ENCODE measurements at places on chromosomes 11 and 22. TPM values are rescaled to one million over a fixed set of nuclear protein-coding genes. Genes with fewer than 3 reads are reported as not detected.

Gene PANX2
- total RNA-seq = 0.59 TPM

Gene MMP7
- total RNA-seq = not detected

Gene MFRP
- not detected for total RNA-seq

Gene SAA4
- total RNA-seq = not detected

Gene BBS1
- 52.5 TPM for total RNA-seq

Gene WNT11
- total RNA-seq = not detected

Gene USH1C
- not detected for total RNA-seq

Gene F2
- not detected for total RNA-seq

Gene BAIAP2L2
- 0.96 TPM for total RNA-seq

Gene OR6A2
- total RNA-seq = 0.10 TPM

Gene NXPE4
- not detected for total RNA-seq

Gene CPSF7
- total RNA-seq = 165 TPM

Gene CHRM1
- total RNA-seq = not detected

Gene DDIAS
- 1.7 TPM for total RNA-seq

Gene PLA2G3
- total RNA-seq = not detected

DNA sequence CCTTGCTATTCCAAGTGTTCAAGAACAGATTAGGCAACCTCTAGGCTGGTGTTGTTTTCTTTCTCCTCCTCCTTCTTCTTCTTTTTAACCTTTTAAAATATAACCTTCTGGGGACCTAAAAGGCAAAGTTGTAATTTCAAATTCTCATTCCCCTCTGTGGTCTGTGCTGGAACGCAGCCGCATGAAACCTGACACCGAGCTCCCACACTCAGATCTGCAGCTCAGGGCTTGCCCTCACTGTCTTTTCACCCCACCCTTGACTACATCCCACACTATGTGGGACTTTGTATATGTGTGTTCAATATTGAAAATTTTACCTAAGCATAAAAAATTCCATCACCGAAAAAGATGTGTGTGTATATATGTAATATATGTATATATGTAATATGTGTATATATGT, 62.0 kb upstream of the ARHGAP42 start:
- no peak for DNase-seq

DNA sequence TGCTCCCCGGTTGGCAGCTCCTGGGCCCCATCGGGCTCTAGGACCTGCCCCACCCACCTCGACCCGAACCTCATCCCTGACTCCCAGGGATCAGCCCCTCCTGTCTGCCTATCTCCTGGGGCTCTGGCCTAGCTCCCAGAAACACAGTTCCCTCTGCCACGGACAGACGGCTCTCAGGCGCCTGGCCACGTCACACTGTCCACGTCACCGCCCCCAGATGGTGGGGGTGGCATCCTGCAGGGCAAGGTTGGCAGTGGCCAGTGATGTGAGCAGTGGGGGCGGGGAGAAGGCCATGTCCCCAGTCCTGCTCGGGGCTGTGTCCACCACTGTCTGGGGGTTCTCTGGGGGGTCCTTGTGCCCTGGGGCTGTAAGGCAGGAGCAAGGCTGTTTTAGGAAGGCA, 29.2 kb downstream of the SYT7 start:
- no peak for DNase-seq

DNA sequence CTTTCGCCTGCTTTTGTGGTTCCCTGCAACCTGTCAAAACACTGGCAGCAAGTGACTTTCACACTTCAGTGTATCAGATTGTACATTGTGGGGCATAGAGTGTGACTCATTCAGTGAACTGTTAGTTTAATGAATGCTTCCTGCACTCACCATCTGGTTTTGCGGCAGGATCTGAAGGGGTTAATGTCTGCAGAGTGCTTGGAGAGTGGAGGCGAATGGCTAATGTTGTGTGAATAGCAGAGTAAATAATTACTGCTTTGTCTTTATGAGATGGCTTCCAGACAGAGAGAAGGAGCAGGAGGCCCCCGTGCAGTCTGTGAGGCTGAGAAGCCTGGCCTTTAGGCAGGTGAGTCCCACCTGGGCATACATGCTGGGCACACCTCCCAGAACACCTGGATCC, 454.3 kb upstream of the KIRREL3 start:
- no peak for DNase-seq

DNA sequence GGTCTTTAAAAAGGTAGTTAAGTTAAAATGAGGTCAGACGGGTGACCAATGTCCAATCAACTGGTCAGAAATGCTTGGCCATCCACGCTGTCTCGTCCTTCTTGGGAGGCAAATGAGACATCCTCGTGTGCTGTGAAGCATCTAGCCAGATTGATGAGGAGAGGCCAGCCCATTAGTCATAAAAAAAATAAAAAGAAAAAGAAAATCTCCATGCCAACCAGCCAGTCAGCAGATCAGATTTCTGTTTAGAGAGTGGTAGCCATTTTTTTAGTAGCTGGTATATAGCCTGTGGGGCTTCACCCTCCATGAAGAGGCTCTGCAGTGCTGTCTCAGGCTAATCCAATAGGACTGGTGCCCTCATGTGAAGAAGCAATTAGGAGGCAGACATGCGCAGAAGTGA, 343.1 kb upstream of the SYN3 start:
- DNase-seq = no peak

DNA sequence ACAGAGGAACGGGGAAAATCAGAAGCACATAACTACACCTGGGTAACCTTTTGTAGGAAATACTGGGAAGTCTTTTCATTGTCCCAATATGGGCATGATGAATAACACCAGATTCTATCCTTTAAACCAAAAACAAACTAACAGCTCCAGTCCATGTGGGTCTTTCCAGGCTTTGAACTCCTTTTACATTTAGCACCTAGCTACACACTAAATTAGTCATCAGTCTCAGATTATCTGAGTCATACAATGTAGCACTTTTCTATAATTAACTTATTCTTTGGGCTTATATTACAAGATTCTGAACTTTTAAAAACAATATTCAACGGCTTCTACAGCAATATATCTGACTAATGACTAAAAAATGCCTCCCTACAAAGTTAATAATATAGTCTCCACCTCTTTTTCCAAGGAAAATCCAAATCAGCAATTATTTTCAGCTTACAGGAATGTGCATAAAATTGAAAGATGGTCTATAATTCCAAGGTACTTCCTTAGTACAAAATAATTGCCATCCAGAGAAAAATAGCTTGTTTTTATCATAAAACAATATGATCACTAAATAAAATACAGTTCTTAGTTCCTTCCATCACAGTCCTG, 26.3 kb downstream of the STK33 start:
- no peak for DNase-seq

DNA sequence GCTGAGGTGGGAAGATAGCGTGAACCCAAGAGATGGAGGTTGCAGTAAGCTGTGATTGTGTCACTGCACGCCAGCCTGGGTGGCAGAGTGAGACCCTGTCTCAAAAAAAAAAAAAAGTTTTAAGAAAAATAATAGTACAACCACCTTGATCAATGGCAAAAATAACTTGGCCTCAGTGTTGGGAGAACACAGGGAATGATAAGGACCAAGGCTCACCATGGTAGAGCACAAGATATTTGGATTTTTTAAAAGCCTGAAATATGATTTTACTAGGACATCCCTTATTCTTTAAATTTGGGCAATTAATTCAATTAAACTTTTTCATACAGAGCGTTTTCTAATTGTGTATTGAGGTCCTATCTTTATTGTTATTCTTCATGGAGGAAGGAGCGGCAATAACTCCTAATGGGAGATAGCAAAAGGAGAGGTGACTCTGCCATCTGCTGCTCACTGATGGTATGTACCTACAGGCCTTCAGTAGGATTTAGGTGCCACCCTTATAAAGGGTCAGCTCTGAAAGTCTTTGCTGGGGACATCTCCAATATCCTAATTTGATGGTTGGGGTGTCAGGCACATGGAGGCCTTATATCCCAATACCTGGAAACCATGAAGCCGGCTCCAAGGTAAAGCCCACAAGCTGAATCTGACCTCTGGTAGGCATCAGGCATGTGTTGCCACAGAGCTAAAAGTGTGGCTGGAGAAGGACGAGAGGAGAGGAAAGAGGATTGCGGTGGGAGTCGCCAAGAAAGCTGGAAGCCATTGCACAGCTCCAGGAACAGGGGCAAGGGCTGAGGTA, 21.9 kb upstream of the POLD3 start:
- DNase-seq = peak; percentile 38

- no peak for DNase-seq
Measured at GRCh38 chr22:38468443-38469305, 778 bp downstream of the KDELR3 start.

DNA sequence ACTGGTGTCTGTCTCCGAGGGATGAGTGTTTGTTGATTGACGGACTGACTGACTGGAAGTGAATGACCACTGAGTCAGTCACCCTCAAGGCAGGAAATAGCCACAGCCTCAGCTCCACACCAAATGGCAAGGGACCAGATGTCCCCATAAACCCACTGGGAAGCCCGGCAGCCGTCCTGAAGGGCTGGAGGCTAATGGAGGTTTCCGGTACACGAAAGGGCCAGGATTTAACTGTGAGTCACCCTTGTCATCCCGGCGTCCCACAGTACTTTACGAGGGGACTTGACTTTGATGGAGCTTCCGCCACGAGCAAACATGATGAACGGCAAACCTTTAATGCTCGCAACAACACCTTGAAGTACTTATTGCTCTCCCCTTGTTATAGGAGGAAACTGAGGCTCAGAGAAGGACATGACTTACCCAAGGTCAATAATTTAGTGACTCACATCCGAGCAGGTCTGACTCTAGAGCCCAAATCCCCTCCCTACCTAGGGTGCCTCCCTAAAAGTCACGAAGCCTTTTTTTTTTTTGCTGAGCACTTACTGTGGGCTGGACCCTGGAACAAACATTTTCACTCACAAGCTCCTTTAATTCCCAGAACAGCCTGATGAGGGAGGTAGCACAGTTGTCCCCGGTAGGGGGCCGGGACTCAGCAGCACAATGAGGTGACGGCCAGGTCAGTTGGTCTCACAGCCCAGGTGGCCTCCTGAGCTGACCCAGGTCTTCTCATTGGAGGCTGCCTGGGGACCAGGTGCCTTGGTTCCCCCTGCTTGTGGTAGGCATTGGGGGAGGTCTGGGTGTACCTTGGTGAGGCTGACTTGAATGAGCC, 25.2 kb upstream of the GCAT start:
- no peak for DNase-seq

DNA sequence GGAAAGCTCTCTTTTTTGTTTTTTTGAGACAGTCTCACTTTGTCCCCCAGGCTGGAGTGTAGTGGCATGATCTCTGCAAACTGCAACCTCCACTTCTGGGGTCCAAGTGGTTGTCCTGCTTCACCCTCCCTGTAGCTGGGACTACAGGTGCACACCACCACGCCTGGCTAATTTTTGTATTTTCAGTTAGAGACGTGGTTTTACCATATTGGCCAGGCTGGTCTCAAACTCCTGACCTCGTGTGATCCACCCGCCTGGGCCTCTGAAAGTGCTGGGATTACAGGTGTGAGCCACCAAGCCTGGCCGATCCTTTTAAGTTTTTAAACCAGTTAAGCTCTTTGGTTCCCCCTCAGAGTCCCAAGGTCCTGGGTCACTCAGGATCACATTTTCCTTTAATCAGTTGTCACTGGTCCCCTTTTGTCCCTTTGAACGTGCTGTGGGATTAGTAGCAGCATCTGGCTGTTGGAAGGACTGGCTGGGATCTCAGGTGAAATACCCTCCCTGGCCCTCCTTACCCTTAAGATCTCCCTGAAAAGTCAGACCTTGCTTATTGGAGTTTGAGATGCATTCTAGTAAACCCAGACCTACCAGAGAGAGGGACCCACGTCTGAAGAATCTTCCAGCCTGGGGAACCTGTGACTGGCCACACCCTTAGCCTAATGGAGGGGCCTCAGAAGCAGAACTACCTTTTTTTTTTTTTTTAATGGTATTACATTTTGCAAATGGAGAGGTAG, 8.1 kb downstream of the MALAT1 start:
- DNase-seq = peak; percentile 79

GRCh38 chr11:77090046-77090372, 12.6 kb upstream of the OMP start:
- no peak for DNase-seq

DNA sequence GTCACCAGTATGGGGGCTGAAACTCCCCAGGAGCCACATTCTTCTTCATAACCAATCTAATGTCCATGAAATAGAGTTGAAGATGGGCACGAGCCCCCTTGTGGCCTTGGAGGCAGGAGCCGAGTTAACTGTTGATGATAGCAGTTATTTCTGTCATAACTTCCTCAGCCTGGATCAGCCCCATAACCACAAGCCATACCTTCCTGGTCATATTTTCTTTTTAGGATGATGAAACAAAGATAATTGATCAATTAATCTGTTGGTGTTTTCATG, 65.0 kb upstream of the TTC12 start:
- DNase-seq = no peak

GRCh38 chr11:93645938-93646337, 15.5 kb upstream of the CEP295 start:
- no peak for DNase-seq

DNA sequence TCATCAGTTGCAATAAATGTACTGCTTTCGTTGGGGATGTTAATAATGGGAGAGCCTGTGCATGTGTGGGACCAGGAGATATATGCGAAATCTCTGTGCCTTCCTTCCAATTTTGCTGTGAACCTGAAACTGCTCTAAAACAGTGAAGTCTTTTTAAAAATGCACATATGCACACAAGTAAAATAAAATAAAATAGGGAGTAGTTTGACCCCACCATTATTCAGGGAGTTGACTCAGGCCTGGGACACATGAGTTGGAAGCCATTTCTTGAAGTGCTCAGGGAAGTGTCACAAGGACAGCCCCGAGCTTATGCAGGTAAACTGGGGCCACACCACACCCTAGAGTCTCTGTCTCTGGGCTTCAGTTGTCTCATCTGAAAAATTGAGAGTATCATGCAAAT, 183.1 kb upstream of the POU2AF2 start:
- DNase-seq = no peak

- DNase-seq = no peak
Measured at GRCh38 chr11:121337078-121337477, 44.5 kb downstream of the SC5D start.

DNA sequence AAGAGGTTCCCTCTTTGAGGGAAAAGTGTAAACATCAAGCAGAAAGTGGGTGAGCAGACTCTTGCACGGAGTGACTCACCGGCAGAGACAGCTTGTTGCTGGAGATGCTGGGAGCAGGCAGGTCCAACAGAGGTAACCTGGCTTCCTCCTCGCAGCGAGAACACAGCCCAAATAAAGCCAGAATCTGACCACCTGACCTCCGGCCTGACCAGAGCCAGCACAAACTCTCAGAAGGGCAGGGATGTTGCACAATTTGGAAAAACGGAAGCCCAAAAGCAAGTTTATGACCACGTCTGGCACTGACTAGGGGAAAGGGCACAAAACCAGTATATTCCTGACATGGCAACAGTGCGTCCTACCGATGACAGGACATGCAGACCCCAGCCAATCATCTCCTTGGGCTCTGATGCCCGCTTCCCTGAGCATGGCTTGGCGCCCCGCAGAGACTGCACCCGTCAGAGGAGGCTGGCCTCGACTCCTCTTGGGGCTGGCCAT, 5.4 kb downstream of the SMCO4 start:
- no peak for DNase-seq

GRCh38 chr11:26928582-26928981, 65.3 kb upstream of the FIBIN start:
- no peak for DNase-seq

- DNase-seq = no peak
Measured at GRCh38 chr22:39233710-39234471, 10.9 kb downstream of the PDGFB start.

- DNase-seq = no peak
Measured at GRCh38 chr11:10728789-10729472, 22.1 kb upstream of the CTR9 start.

- DNase-seq = no peak
Measured at GRCh38 chr11:16827139-16827538, 88.7 kb downstream of the C11orf58 start.

GRCh38 chr11:78797559-78797958, 222.9 kb upstream of the NARS2 start:
- no peak for DNase-seq
